ENCODE measurements at places on chromosomes 11 and 22.

DNA sequence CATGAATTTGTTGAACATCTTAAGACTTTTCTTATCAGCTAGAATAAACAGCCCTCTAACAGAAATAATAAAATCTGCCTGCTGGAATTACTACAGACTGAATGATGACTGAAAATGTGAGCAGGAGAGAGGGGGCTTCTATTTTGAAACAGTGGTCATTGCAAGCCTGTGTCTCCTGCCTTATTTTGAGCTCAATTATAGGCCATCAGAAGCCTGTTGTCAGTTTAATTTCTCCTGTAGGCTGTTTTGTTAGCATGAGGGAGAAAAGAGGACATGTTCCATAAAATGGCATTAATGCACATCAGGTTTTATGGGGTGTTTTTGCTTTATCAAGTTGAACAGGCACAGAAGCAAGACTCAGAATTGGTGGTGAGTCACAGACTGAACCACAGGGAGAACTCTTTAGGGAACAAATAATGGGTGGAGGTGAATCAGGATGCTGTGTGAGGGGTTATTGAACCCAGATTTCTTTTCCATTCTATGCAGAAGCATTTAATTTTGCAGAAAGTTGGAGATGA is 129.1 kb downstream of the PARVA start:
- DNase-seq: no peak

DNA sequence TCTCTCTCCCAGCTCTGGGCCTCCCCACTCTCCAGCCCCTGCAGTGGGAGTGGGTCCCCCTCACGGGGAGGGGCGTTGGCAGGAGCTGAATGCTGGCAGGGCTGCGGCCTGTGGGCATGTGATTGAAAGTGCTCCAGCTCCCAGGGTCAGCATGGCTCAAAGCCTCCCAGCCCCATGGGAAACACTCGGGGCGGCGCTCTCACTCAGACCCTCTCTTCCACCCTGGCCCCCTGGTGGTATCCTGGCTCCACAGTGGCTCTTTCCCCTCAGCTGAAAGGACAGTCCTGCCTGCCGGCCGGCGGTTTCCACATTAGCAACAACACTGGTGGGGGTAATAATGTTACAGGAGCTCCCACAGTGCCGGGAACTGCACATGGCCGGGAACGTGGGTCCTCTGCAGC is 35.5 kb downstream of the POLR3H start:
- no peak for DNase-seq

DNA sequence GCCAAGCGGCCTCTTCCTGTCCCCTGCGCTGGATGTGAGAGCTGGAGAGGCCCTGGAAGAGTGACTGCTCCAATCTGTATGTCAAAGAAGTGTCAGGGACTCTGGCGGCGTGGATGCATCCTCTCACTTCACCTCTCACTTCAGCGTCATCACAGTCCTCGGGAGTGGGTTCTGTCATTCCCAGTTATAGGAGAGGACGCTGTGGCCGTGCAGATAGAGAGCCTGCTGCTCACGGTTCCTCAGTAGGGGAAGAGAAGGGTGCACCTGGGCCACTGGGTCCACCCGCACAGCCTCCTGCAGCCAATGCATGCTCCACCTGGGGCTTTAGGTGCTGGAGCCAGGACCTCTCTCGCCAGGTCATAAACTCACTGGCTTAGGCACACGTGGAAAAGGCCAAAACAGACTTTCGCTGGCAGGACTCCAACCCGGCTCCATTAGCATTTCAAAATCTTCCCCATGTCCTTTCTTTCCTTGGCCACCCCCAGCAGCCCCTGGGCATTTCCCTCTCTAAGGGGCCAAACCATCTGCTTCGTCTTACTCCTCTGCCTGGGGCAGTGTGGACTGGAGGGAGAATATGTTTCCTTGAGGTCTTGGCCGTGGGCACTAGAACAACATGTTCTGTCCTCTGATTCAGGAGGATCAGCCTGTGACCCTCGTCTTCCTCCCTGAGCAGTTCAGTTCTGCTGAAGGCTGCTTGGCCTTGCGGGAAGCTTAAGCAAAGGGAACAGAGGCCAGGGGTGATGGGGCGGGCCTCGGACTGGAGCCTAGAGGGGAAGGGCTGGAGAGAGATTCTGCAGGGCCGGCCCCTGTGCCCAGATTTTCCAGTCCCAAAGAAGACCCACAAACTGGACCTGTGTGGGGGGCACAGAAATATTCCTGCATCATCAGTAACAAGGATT is 57.8 kb downstream of the ST14 start:
- DNase-seq: no peak

GRCh38 chr11:84300092-84300491 is 1013.9 kb upstream of the CCDC90B start:
- DNase-seq: no peak

DNA sequence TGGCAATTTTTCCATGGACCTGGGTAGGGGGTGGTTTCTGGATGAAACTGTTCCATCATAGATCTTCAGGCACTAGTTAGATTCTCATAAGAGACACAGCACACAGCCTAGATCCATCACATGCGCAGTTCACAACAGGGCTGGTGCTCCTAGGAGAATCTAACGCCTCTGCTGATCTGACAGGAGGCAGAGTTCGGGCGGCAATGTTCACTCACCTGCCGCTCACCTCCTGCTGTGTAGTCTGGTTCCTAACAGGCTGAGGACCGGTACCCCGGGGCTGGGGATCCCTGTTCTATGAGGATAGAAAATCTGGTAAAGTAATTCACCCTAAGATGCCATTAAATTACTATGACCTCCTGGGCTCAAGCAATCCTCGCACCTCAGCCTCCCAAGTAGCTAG is 318.0 kb downstream of the KIRREL3 start:
- DNase-seq: no peak

- no peak for DNase-seq
These were observed 161.1 kb upstream of the CCDC179 start for GRCh38 chr11:23021287-23021863.

- no peak for DNase-seq
These were observed 156.4 kb downstream of the ATG16L2 start for GRCh38 chr11:72970557-72971118.

GRCh38 chr11:95101935-95102334 is 12.3 kb downstream of the ENDOD1 start:
- no peak for DNase-seq

- no peak for DNase-seq
These were observed 2.4 kb upstream of the THRSP start for GRCh38 chr11:78061088-78061920.

DNA sequence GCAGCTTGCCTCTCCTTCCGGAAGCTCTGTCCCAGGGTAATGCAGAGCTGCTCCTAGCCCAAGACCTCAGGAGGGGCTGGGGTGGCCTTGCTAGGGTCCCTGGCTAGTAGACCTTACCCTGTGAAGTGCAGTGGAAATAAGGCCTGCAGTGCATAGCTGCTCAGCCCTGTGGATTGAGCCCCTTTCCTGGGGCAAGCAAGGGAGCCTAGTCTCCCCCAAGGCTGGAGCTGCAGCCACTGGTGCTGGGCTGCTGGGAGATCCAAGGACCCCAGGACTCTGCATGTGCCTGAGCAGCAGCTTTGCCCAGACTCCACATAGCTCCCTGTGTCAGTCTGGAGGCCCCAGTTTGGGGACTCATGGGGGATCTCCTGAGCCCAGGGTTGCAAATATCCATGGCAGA is 57.9 kb downstream of the FANCF start:
- DNase-seq: no peak
